ENCODE measurements at places on chromosomes 7 and 10.

- DNase-seq: no peak
Observed at GRCh38 chr7:95303013-95303905, 21.1 kb downstream of the PON1 start.

GRCh38 chr7:128796327-128796726 lies 4.6 kb downstream of the CCDC136 start:
- no peak for DNase-seq

DNA sequence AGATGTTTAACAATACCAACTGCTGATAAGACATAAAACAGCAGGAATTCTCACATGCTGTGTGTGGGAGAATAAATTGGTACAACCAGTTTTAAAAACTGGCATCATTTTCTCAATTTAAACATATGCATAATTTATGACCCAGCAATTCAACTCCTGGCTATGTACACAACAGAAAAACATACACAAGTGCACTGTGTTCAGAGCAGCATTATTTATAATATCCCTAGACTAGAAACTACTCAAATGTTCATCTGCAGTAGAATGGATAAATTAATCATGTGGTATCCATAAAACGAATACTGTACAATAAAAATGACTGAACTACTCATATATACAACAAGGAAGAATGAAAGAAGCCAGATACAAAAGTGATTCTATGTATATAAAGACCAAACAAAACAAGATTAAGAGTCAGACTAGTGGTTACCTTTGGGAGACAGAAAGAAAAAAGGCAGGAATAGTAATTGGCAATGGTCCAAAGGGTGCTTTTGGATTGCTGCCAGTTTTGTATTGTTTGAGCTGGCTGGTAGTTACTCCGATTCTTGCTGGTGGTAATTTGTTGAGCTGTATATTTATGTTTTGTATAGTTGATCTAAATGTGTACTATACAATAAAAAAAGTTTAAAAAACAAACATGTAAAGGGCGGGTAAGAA lies 306.0 kb downstream of the TFEC start:
- DNase-seq: peak; percentile 6

DNA sequence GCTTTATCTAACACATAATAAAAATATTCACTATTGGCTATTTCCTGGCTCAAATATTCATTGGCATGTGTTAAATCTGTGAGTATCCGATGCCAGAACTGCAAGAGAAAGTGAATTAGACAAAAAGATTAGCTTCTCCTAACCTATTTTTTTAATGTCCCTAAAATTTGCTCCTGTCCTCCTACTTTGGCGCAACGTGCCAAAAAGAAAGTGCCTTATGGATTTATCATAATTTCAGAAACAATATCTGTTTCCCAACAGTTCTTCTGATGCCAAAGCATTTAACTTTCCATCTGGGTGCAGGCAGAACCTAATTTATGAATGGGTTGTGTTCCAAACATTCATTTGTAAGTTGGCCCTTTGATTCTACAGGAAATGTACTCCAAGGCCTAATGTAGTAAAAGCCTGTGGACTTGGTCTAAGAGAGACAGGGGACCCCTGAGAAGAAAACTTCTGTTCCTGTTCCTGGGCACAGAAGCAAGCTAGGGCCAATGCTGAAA lies 15.4 kb downstream of the PIP4K2A start:
- DNase-seq: no peak

- no peak for DNase-seq
Observed at GRCh38 chr7:41924796-41925195, 221.9 kb upstream of the INHBA start.

GRCh38 chr10:69248117-69248730 lies 28.1 kb downstream of the HKDC1 start:
- DNase-seq: no peak

- DNase-seq: no peak
Observed at GRCh38 chr10:125624800-125625199, 58.2 kb downstream of the TEX36 start.

DNA sequence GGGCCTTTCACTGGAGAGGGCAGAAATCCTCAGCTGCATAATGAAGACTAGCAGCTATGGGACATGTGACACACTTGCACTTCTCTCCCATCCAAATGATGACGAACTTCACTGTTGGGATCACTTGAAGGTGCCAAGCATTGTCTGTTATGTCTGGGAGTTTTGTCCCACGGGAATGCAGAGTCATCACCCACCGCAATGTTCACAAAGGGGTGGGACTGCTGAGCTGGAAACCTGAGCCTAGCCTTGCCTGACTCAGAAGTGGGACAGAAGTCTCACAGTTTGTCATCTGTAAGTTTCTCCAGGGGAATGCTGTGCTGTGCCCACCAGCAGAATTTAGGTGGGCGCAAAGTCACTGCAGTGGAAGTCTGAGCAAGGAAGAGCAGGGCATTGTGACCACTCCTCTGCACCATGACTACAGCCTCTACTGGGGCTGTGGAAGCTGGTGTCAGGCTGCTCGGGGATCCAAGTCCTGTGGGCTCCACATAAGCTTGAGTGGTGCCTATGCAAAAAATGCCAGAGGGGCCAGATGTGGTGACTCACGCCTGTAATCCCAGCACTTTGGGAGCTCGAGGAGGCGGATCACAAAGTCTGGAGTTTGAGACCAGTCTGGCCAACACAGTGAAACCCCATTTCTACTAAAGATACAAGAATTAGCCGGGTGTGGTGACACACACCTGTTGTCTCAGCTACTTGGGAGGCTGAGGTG lies 472.0 kb upstream of the CNTNAP2 start:
- no peak for DNase-seq

- peak; percentile 34 for DNase-seq
Observed at GRCh38 chr10:9992661-9993060, 1025.0 kb upstream of the CELF2 start.

DNA sequence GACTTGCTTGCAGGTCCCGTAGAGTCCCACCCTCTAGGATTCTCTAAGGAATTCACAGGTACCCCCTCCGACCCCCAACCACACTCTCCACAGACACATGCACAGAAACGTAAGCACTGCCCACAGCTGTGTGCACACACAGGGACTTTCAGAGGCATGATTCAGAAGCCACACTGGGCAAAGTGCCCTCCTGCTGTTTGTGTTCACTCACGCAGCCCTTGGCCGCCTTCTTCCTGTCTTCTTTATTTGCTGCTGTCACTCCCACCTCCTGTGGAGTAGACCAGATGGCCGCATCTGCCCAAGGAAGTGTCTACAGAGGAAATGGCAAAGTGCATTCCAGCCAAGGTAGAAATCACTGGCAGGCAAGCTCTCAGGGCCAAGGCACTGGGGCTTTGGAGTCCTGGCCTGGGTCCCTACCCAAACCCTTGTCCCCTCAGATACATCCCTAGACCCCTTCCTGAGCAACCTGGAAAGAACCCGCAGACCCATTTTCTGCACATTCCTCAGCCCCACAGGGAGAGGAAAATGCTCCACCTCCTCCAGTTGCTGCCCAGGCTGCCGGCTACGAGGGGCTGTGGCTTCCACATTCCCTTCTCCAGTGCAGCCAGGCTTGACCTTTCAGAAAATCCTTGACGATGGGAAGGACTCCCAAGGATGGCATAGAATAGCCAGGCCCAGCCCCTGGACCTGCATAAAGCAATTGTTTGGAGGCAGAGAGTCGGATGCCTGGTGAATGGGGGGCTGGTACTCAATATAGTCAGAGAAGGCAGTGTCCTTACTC lies 21.6 kb upstream of the GIMAP8 start:
- no peak for DNase-seq

DNA sequence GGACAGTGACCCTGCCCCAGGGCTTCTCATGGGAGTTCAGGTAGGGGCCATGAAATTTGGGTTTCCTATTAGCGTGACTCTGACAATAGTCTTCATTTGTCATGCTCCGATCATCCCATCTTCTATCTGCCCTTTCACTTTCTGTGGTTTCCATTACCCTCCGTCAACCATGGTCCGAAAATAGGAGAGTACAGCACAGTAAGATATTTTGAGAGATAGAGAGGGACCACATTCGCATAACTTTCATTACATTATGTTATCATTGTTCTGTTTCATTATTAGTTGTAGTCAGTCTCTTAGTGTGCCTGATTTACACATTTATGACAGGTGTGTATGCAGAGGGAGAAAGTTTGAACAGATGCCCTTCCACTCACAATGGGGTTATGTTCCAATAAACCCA lies 649.2 kb downstream of the SDK1 start:
- no peak for DNase-seq

DNA sequence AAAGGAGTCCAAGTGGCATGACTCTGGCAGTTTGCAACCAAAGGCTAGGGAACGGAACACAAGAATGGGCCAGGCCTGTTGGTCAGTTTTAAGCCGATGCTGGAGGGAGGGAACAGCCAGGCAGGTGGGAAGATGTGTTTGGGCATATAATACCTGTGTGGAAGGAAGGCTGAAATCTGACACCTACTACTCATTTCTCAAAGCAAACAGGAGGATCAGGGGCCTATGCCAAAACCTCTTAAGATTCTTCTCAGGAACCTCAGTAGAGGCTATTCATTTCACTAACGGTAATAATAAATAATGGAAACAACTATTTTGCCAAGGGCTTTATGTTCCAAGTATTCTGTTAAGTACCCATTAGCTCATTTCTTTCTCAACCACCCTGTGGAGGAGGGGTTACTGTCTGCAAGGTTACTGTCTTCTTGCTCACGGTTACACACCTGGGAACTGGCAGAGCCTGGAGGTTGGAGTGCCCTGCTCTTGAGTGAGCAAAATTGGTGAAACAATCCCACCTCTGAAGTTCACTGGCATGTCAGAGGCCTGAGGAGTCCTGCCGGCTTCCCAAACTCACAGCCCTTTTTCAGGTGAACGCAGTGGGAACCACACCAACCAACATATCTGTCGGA lies 35.5 kb downstream of the GOT1 start:
- DNase-seq: no peak

GRCh38 chr10:126806991-126807702 lies 98.1 kb upstream of the DOCK1 start:
- DNase-seq: no peak

GRCh38 chr10:80545258-80545881 lies 7.7 kb downstream of the SH2D4B start:
- DNase-seq: no peak

- DNase-seq: no peak
Observed at GRCh38 chr10:118246332-118247295, 95.5 kb downstream of the FAM204A start.

- no peak for DNase-seq
Observed at GRCh38 chr7:79060498-79060897, 393.0 kb downstream of the MAGI2 start.

- DNase-seq: no peak
Observed at GRCh38 chr10:11949152-11949551, 93.5 kb downstream of the UPF2 start.

- no peak for DNase-seq
Observed at GRCh38 chr10:35347121-35347562, 10.8 kb downstream of the CCNY start.

DNA sequence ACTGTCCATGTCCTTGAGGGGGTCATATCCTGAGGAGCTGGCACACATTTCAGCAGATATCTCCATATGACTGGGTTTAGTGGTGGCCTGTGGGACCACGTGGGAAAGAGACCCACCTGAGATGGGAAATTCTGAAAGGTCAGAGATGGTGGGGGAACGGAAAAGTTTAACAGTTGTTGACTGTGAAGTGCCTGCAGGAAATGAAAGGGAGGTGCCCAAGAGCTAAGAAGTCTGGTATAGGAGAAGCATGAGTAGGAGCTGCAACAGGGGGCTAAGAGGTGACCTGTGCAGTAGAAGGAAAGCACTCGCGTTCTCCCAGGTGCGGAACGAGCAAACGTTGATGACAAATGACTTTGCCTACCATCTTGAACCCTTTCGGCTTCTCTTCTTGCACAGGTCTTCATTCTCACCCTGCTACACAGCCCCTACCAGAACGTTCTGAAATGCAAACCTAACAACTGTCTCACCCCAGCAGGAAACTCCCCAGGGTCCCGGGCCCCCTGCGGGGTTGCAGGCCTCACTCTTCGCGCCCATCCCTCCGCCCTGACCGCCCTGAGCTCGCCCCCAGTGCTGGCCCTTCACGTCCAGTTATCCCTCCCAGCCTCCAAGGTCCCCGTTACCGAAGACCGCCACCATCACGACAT lies 9.8 kb upstream of the FXYD4 start:
- no peak for DNase-seq

- no peak for DNase-seq
Observed at GRCh38 chr10:101816913-101817336, 1.3 kb downstream of the OGA start.

DNA sequence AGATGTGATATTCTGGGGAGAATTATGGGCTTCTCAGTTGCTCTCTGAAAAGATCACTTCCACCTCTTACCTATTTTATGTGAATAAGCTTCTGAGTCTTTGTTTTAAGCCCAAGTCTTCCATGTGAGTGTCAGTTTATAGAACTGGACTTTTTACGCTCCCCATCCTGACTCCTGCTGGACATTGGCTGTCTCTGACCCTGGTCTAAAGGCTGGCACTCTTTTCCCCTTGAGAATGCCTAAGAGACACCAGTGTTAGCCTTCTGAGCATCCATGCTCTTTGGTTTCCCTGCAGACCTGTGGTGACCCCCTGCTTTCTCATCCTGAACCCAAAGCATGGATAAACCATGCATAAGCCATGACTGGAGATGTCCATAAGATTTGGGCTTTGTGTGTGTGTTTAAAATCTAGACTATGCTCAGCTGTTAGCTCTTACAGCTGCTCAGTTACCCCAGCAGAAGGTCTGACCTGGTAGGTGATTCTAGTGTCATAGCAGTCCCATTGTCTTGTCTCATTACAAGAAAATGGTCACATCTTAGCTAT lies 148.6 kb upstream of the IMMP2L start:
- DNase-seq: no peak

All from hepatocyte (in vitro differentiated cells).